ENCODE measurements at places on chromosomes 2 and 18. TPM values are rescaled to one million over a fixed set of nuclear protein-coding genes. Genes with fewer than 3 reads are reported as not detected.

CDCA7 gene
- 14.3 TPM for total RNA-seq

TBR1 gene
- 95.6 TPM for total RNA-seq

FBLN7 gene
- 2.5 TPM for total RNA-seq

C2orf66 gene
- total RNA-seq: 0.25 TPM

POTEC gene
- total RNA-seq: not detected

All from temporal lobe (tissue), 4 donors.